ENCODE measurements at places on chromosomes 16 and 17.
A peak's percentile ranks its signal among the peaks of the same experiment; 100 is the strongest.

GRCh38 chr16:16133943-16134604 lies 89.2 kb downstream of the ABCC6 start:
- DNase-seq, result no peak

DNA sequence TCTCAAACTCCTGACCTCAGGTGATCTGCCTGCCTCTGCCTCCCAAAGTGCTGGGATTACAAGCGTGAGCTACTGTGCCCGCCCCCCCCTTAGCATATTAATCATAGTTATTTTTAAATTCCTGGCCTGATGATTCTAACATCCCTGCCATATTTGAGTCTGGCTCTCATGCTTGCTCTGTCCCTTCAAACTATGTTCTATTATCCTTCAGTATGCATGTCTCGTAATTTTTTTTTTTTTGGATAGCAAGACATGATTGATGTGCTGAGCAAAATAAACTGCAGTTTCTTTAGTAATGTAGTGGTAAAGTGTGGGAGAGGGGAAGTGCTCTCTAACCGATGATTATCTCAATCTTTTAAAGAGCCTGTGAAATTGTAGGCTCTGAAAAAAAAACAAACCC lies 34.3 kb upstream of the TMEM92 start:
- no peak for DNase-seq

- no peak for DNase-seq
Measured at GRCh38 chr16:69190598-69190997, 3.6 kb downstream of the SNTB2 start.

DNA sequence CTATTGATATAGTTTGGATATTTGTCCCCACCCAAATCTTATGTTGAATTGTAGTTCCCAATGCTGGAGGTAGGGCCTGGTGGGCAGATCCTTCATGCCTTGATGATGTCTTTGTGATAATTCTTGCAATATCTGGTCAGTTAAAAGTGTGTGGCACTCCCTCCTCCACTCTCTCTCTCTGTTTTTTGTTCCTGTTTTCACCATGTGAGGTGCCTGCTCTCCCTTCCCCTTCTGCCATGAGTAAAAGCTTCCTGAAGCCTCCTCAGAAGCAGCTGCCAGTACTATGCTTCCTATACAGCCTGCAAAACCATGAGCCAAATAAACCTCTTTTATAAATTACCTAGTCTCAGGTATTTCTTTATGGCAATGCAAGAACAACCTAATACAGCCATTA lies 47.3 kb downstream of the TOM1L2 start:
- no peak for DNase-seq

- no peak for DNase-seq
Measured at GRCh38 chr16:84391151-84392030, 23.1 kb downstream of the ATP2C2 start.

DNA sequence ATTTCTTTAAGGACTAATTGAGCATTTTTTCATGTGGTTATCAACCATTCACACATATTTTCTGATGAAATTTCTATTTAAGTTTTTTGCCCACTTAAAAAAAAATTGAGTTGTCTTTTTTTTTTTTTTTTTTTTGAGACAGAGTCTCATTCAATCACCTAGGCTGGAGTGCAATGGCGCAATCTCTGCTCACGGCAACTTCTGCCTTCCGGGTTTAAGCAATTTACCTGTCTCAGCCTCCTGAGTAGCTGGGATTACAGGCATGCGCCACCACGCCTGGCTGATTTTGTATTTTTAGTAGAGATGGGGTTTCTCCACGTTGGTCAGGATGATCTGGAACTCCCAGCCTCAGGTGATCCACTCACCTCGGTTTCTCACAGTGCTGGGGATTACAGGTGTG lies 34.3 kb downstream of the RAB11FIP3 start:
- DNase-seq, result no peak

- DNase-seq, result peak; percentile 40
Measured at GRCh38 chr17:62562656-62563055, 64.8 kb upstream of the MRC2 start.

DNA sequence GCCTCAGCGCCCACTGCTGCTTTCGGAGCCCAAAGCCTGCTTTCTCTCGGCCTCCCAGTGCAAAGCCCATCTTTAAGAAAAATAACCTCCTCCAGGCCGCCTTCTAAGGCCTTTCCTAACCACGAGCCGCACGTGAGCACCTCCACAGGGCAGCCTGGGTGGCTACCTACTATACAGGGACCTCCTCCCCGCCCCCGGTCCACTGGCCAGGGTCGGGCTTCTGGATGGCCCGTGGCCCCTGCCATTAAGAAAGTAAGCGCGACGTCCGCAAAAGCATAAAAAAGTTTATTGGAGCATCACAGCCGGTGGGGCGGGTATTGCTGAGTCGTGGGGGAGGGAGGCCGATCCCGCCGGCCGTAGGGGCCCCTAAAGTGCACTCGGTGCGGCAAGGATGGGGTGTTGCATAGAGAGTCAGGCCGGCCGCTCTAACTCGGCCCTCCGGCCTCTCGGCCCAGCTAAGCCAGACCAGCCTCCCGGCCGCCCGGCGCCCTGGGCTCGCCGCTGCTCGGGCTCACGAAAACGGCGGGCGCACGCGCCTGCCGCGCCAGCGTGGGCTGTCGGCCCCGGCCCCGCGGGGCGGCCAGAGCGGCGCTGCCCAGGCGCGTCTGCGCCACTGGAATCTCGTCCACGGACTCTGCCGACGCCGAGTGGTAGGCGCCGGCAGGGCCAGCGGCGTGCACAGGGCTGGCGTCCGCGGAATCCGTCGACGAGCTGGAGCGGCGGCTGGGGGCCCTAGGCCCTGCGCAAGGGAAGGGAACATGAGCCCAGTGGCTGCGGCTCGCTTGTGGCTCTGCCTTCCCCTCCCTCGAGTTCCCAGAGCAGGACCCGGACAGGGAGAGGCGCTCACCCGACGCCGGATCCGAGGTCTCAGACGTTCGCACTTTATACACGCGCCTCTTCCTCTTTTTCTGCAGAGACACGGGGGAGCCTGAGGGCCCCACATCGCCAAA lies 1.1 kb upstream of the TPPP3 start:
- DNase-seq, result no peak

DNA sequence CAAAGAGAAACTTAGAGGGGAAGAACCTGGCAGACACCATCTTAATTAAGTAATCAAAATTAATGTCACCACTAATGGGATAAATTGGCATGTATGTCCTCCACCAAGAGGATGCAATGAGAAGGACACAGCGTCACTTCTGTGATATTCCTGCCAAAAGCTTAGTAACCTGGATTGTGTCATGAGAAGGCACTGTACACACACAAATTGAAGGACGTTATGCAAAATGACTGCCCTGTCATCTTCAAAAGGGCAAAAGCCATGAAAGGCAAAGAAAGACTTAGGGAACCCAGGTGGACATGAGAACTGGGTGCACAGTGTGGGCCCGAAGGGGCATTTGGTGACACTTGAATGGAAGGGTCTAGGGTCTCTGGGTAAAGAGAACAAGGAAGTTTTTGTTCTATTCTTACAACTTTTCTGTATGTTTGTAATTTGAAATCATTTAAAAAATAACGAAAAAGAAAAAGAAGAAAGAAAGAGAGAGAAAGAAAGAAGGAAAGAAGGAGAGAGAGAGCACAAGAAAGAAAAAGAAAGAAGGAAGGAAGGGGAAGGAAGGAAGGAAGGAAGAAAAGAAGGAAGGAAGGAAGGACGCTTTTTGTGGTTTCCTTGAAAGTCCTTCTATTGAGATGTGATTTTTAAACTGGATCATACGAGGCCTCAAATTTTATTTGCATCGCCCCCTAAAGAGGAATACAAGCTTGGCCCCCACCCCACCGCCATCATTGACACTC lies 4.0 kb upstream of the APOH start:
- no peak for DNase-seq

DNA sequence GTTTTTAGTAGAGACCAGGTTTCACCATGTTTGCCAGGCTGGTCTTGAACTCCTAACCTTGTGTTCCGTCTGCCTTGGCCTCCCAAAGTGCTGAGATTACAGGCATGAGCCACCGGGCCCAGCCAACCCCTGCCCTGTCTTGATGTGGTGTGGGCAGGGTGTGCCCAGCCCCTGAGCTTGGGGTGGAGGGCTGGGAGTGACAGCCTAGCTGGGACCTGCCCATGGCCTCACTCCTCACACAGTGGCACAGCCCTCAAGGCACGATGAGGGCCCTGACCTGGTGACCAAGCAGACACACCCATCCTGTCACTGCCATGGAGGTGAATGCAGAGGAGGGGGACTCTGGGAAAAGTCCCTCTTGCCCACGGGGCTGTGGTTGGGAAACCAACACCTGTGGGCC lies 3.0 kb downstream of the IL32 start:
- no peak for DNase-seq

GRCh38 chr17:16880121-16880842 lies 91.6 kb downstream of the TNFRSF13B start:
- DNase-seq, result no peak

- DNase-seq, result no peak
Measured at GRCh38 chr17:42571435-42572225, 4.7 kb downstream of the MLX start.

- no peak for DNase-seq
Measured at GRCh38 chr17:36674278-36674650, 72.9 kb downstream of the MRM1 start.

- no peak for DNase-seq
Measured at GRCh38 chr17:2957631-2958286, 105.6 kb downstream of the OR1D5 start.

DNA sequence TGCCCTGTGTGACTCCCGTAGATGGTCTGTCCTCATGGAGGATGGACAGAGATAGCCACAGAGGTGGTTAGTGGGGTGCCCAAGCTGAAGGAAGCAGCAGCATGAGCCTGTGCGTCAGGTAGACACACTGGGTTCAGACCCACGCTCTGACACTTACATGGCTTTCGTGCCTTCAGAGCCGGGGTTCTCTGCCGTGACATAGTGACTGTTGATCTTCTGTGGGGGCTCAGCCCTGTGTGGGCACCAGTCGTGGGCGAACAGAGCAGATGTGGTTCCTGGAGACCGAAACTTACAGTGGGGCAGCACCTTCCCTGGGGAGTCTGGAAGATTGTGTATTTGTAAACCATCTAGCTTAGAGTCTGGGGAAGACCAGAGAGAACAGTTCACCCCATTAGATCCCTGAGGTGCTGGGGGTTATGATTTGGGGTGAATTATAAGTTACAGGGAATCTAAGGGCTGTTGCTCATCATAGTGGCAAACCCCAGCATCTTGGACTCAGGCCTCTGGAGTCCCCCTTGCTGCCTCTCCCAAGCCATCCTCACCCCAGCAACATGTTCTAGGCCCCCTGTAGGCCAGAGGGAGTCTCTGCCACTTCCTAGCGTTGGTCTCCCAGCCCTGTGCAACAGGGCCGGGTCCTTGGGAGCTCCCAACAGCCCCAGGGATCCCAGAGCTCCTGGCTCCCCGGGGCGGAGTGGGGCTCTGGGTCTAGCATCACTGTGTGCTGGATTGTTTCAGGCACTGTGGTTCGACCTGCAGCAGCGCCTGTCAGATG lies 28.6 kb downstream of the NECAB2 start:
- no peak for DNase-seq

DNA sequence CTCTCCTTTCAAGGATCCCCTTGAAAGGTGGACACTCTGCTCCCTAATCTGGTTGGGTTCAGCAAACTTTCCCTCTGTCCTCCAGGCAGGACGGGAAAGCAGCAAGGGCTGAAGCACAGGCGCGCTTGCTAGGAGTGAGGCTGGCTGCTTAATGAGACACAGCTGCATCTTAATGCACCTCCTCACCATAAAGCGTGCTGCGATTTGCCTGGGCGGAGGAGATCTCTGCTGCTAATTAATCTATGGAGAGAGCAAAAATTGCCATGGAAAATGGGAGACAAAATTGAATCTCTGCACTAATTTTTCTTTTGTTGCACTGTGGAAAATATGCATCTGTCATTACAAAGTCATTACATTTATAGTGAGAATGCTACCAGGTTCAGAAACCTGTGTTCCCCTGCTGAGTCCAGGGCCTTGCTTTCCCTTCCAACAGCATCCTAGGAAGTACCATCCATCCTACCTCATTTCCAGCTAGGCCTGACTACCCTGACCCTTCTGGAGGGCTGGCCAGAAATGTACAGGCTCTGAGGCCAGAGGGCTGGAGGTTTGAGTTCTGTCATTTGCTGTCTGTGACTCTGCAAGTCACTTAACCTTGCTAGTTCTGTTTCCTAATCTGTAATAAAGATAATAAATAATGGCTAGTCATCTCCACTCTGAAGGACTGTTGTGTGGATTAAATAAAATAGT lies 43.5 kb upstream of the BCAR1 start:
- DNase-seq, result no peak

DNA sequence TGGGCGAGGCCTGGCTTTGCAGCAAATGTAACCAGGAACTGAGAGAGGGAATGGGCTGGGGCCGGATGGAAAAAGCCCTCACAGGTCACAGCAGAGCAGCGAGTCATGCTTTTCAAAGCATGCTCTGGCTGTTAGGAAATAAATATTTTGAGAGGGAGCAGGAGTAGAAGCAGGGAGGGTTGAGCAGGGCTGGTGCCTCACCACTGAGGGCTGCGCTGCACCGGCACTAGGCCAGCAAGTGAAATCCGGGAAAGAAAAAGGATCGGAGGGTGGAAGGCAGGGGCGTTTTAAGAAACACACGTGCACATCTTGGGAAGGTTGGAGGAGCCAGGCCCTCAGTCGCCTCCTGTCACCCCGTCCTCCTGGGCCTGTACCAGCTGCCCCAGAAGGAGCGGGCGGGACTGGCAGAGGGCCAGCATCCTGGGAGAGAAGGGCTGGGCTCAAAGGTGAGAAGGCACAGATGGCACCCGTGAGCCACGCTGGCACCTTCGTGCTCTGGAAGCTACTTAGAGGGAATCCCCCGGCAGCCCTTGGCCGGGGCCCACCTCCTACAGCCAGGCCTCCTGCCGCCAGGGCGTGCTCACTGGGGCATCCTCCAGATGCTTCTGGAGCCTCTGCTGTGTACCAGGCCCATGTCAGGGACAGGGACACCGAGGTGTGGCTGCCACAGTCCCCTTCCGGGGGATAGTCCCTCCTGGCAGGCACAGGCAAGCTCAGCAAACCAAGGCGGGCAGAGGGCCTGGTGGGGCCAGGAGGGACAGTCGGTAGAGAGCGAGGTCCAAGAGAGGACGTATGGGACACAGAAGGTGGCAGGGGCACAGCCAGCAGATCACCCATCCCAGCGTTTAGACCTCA lies 71.5 kb upstream of the PLCG2 start:
- DNase-seq, result no peak

GRCh38 chr17:76541739-76542454 lies 2.1 kb downstream of the PRCD start:
- DNase-seq, result no peak

DNA sequence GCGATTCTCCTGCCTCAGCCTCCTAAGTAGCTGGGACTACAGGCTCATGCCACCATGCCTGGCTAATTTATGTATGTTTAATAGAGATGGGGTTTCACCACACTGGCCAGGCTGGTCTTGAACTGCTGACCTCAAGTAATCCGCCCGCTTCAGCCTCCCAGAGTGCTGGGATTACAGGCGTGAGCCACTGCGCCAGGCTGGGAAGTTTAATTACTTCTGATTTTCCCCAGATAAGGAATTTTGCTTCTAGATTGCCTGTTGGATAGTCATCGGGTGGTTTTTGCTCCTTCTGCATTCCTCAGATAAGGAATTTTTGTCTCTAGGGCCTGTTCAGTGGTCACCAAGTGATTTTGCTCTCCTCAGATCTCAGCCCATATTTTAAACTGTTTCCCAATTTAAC lies 112.5 kb downstream of the MAP2K4 start:
- no peak for DNase-seq

All from smooth muscle cell of the brain vasculature (primary cell).